Fibroblast of skin of left biceps (primary cell): ENCODE measurements at places on chromosomes 11 and 22.

GRCh38 chr11:62556875-62557631, 10.4 kb upstream of the AHNAK start:
- no peak for DNase-seq

DNA sequence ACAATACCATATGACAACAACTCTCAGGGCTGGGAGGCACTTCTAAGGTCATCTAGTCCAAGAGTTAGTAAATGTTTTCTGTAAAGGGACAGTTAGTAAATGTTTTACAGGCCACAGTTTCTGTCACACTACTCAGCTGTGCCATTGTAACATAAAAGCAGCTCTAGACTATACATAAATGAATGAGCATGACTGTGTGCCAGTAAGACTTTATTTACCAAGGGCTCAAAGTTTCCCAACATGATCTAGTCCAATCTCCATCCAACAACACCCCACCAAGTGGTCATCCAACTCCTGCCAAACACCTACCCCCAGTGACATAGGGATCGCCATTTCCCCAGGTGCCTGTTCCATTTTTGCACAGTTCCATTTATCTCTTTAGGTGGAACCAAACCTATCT, 12.1 kb downstream of the SERGEF start:
- DNase-seq, result no peak

DNA sequence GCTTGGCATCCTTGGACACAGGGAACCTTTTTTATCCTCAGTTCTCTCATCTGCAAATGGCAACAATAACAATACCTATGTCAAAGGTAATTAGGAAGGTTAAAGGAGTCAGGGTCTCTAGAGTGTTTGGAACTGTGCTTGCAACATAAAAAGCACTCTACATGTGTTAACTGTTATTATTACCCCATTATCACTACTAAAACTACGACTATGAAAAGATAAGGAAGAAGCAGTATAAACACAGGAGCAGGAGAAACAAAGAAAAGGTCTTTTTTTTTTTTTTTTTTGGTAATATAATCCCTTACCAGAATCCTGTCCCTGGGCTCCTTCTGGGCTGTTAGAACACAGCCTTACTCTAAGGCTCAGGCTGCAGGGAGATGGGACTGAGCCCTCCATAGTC, 348.2 kb downstream of the CADM1 start:
- no peak for DNase-seq

DNA sequence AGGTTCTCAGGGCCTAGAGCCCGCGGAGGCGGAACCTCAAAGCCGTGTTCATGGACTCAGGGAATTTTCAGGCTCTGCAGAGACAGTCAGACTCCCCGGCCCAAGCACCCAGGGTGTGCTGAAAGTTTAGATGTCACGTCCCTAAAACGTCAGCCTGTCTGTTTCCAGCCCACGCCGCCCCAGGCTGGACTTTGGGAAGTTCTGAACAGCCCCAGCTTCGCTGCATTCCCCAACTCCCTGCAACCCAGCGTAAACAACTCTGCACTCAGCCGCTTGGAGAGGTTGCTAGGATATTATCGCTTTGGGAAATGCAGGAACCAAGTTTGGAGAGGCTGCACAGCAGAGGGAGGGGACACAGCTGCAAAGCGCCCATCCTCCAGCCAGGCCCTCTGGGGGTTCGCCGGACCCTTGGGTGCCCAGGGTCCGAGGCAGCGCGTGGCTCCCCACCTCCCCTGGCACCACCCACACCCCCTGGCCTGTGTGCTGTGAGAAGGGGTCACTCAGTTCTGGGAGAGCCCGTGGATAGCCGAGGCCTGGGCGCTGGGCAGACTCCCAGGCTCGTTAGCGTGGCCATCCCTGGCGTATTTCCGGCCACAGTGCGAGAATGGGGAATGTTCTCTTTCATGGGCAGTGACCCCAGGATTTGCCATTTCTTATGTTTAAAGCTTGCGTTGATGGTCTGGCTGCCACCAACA, 120.5 kb upstream of the FGF3 start:
- no peak for DNase-seq

- no peak for DNase-seq
Observed at GRCh38 chr11:70887542-70887827, 364.9 kb downstream of the SHANK2 start.

GRCh38 chr11:134975866-134976376, 563.9 kb upstream of the B3GAT1 start:
- no peak for DNase-seq
